ENCODE measurements at places on chromosomes 11 and 22.

GRCh38 chr11:34236572-34236971, 121.2 kb downstream of the ABTB2 start:
- DNase-seq: no peak

DNA sequence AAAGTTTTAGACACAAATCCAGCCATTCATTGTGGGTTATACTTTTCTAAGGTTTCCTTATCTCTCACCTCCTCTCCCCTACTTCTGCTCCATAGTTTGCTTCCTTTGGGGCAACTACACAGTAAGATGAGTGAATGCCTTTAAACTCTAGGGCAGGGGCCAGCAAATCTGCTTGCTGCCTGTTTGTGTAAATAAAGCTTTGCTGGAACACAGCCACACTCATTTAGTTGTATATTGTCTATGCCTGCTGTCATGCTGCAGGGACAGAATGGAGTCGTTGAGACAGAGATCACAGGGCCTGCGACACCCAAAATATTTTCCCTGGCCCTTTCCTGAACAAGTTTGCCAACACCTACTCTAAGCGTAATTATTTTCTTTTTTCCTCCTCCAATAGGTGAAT, 58.7 kb downstream of the TECTA start:
- DNase-seq: no peak

DNA sequence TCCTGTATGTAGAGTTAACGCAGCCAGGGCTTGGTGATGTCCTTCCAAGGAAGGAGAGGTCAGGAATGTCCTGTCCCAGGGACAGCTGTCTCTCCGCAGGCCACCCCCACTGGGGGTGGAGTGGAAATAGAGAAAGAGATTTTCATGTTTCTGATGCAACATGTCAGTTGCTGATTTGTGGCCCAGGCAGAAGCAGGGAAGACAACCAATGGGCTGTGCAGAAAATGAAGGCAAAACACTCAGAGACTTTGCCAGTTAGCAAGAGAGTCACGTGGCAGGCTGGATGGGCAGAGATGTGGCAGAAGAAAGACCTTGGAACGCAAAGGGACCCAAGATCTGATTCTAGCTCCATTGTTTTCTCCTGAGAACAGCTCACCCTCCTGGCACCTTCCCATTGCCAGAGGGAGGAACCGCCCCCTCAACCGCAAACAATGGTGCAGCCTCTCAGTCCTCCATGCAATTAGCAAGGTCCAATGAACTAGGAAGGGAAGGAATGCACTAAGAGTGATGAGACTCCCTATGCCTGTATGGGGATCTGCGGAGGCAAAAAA, 71.0 kb downstream of the SYN3 start:
- DNase-seq: no peak

DNA sequence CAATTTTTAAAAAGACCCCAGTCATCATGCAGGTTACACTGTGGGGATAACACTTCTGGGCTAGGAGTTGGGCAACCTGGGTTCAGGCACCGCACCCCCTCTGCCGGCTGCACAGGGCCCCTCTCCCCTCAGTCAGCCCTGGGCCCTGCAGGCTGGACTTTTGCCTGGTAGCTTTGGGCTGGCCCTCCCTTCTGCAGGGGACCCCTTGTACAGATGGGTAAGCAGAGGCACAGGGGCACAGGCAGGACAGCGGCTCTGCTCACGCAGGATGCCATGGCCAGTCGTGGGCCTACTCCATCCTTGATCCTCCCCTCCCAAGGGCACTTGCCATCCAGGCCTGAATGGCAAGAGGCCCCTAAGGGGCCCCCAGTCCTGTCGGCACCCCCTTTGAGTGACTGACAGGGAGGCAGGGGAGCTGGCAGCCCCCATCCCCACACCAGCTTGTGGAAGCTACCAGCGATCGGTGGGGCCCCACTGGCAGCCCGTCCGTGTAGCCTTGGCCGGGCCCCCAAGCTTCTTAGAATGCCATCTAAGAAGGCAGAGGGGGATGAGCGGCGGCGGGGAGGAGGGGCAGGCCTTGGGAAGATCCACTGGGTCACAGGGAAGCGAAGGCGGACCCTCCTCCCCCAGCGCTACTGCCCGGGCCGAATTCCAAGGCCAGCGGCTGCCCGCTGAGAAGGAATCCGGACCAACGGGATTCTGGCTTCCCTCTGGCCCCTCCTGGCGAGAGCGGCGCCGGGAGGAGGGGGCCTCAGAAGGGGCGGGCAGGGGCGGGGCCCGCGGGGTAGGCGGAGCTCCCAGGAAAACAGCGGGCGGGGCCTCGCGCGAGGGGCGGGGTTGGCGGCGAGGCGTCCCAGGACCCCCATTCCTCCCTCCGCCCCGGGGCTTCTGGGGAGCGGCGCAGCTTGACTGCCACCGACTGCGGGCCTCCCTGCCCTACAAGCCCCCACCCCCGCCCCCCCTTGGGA, 6.8 kb upstream of the CHKA start:
- peak; percentile 90 for DNase-seq

DNA sequence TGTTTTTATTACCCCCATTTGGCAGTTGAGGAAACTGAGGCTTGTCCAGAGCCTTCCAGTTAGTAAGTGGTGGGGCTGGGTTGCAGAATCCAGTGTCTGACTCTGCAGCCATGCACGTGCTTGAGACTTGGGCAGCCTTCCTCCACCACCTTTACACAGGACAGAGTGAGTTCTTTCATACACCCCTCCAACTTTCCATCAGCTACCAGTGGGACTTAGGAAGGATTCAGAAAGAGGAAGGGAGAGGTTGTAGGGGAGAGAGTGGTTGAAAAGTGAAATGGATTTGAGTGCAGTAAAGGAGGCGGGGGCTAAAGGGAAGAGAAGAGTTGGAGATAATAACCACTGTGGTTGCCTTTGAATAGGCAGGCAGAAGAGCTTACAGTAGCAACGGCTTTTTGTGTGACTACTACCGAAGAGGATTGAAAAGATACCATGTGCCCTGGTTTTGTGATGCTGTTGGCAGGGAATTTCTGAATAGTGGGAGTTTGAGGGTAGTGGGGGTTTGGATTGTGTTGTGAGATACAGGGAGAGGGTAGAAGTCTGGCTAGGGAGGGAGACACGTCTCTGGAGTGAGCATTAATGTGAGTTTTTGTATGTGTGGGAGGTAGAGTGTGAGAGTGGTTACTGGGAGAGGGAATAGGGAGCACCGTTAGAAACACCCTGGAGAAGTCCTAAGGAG, 1.7 kb downstream of the UVRAG start:
- DNase-seq: no peak

DNA sequence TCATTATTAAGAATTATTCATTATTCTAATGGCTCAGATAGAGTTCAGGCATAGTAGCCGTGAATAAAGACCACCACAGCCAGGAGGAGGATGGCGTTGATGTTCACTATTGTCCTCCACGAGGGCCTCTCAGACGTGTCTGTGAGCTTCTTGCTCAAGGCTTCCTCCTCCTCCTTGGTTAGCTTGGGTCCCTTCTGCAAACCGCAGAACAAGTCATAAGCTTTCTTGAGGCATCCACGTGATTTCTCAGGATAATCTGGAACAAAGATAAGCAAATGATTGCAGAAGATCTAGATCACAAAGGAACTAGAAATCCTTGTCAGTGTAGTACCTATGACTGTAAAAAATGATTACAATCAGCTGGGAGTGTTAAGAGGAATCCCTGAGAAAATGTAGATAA, 13.6 kb upstream of the RFPL2 start:
- no peak for DNase-seq

- DNase-seq: peak; percentile 24
Observed at GRCh38 chr11:35811783-35812182, 132.1 kb upstream of the LDLRAD3 start.

DNA sequence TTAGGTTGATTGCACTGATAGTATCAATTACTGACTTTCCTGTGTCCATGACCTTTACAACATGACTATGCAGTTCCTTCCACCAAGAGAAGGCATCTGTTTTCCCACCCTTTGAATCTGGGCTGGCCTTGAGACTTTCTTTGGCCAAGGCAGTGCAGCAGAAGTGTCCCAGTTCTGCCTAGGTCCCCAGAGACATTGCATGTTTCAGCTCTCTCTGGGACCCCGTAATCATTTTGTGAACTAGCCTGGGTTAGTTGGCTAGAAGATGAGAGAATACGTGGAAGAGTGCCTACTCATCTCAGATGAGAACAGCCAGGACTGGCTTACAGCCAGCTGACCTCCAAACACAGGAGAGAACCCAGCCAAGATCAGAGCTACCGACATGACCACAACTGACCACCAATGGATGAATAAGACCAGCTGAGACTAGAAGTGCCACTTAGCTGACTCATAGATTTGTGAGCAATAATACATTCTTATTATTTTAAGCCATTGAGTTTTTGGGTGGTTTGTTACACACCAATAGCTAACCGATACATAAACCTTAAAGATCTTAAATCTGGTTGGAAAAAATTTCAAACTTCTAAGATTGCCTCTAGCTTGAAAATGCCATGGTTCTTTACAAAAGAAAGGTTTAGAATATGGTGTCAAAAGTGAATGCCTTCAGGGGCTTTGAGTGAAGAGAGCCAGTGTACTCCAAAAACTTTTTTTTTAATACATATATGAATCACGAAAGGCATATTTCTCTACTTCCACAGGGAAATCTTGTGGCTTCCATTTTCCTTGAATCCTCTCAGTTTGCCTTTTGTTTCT, 145.2 kb downstream of the FBXO7 start:
- no peak for DNase-seq

- DNase-seq: no peak
Observed at GRCh38 chr11:115411120-115411519, 93.1 kb downstream of the CADM1 start.

DNA sequence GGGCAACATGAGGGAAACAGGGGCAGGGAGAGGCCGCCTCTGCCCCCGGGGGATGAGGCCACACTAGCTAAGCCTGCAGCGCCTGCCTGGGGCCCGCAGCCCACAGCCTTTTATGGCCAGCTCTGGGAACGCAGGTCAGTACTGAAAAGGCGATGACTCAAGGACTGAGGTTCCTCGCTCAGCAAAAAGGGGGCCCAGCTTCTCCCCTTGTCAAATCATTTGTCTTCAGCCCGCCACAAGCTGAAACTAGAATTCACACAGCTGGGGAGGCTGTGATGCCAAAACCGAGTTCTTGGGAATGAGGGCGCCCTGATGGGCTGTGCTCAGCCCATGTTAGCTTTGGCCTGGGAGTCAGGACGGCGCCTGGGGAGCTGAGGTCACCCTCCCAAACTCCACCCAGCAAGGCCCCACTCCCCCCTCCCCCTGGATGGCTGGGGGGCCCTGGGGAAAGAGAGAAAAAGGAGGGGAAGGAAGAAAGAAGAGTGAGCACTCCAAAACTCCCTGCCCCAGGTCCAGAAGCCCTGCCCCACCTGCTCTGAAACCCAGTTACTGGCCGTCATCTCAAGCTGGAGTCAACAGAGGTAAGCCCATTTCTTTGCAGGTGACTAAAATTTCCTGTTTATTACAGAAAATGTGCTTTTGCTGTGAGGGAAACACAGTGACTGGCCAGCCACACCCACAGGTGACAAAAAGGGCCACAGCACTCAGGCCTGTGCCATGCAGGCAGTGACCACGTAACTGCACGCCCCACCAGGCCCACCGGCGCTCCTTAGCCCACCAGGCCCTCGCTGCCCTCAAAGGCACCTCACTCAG, 13.7 kb downstream of the EHD1 start:
- DNase-seq: no peak

DNA sequence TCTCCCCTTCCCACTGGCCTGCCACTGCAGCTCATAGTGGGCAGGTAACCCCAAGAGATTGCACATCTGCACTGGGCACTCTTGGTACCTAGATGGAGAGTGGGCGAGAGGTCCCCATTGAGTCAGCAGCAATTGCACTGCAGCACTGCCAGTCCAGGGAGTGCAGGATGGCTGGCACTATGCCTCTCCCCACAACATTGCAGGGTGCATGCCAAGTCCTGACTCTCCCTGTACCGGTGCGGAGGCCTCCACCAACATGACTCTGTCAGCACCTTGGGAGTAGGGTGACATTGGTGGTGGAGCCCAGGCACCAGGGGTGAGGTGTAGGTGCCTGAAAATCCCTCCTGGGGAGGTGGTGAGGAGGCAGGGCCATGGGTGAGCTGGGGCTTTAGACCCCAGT, 82.2 kb downstream of the TRAF6 start:
- no peak for DNase-seq

GRCh38 chr22:42912059-42912458, 55.0 kb upstream of the ARFGAP3 start:
- DNase-seq: peak; percentile 49

DNA sequence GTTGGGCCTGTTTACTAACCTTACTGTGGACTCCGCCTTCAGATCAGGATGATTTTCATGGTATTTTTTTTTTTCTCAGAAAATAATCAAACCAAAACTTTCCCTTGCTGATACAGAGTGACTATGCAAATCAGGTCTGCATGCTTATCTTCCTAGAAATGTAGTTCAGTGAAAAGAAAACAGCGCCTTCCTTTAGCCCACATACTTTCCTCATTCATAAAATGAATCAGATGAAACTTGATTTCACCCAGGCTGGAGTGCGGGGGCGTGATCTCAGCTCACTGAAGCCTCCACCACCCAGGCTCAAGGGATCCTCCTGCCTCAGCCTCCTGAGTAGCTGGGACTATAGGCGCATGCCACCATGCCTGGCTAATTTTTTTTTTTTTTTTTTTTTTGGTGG, 26.0 kb downstream of the ZNRF3 start:
- peak; percentile 36 for DNase-seq

DNA sequence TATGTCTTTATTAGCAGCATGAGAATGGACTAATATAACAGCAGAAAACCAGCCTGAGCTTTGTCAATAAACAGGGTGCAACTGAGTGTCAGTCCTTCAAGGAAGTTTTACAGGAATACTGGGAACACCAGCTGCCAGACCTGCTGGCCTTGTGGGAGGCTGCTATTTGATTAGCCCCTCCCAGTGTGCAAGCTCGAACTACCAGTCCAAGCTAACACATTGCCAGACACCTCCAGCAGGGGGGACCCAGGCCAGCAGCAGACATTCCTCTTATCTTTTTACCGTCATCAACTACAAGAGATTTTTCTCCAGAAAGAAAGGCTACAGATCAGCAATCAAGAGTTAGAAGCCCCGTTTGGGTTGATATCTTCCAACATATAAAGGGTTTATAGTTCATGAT, 942.8 kb upstream of the TENM4 start:
- DNase-seq: no peak

- peak; percentile 32 for DNase-seq
Observed at GRCh38 chr22:36763576-36763975, 12.3 kb downstream of the IFT27 start.

DNA sequence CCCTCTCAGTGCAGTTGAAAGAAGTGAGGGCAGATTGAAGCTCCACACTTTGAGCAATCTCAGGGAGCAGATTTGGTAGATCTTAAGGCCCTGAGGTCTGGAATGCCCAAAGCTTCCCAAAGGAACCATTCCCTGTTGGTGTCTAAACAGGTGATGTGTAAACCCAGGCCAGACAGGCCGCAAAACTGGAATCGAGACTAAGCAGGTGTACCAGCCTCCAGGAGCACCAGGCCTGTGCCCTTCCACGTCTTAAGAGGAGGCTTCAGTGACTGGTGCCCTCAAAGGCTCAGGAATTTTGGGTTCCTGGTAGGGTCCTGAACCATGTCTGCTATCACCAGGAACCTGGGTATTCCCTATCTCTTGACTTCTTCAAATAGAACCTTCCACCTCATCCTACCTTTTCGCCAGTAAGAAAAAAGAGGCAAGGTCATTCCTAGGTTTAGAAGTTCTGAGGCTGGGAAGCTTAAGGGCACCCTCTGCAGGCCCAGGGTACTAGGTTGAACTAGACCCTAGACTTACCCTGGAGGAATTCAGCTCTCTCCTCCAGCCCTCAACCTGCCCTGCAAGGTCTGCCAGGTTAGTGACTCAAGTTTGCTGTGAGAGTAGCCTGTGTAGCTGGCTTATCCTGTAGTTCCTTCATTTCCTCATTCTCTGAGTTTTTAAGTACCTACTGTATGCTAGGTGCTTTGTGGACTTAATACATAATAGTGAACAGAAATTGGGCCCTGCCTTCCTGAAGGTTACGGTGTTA, 100.0 kb upstream of the NNMT start:
- DNase-seq: peak; percentile 78

- DNase-seq: no peak
Observed at GRCh38 chr22:41491374-41492100, 22.6 kb downstream of the ACO2 start.
